Astrocyte of the hippocampus (primary cell): ENCODE measurements at places on chromosomes 16 and 17.

DNA sequence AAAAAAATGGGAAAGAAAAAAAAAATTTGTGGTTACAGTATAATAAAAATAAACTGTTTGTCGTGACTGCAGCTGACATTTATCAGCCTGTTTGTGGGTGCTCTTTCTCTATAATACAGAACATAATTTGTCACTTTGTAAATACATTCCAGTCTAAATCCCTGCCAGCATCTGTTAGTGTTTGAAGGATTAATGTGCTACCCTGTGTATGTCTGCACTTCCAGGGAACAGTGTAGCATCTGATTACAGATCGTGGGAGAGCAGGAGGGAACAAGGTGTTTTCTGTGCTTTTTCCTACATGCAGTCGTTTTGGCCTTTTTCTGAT is 265.1 kb downstream of the WWOX start:
- no peak for DNase-seq

DNA sequence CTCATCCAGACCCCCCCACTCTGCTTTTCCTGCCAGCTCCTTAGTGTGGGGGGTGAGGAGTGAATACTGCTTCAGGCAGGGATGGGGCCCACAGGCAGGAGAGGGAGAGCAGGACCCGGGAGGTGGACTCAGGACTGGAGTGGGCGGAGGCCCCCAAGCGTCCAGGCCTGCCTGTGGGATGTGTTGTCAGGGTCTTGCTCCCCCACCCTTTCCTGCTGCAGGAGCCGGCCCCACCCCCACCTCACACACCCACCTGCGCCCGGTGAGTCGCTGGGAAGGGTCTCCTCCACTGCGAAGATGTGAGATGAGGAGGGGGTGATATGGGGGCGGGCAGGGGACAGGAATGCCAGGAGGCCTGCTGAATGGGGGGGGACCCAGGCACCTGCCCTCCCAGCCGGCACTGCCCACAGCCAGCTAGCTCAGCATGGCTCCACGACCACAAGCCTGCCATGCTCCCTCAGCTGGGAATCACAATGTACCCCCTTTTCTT is 1.1 kb downstream of the FAM171A2 start:
- DNase-seq: no peak

DNA sequence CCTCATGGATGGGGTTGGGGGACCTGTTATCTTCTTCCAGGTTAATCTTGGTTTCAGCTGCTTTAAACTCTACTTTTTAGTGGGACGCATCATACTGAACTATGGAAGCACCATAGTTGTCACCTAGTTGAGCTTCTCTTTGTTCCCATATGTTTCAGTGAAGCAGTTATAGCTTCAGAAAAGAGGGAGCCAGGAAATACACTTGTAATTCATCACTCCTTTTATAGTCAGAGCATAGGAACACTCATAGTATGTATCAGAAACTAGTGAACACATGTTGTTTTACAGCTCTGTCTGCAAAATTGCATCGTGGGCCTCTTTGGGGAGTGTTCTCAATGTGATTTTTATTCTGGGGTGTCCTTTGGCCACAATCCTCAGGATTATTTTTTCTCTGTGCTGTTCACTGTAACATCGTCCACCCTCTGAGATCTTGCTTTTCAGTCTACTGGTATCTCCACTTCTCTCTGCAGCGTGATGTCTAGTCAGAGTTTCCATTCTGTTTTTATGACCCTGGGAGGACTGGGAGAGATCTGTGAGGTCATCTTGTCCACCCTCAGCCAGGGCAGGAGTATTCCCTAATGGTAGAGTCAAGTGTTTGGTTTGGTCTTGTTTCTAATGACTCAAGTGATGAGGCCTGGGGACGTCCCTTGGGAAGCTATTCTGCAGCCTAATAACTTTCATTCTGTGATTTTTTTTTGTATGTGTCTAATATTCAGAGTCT is 585.4 kb downstream of the WWOX start:
- DNase-seq: no peak

DNA sequence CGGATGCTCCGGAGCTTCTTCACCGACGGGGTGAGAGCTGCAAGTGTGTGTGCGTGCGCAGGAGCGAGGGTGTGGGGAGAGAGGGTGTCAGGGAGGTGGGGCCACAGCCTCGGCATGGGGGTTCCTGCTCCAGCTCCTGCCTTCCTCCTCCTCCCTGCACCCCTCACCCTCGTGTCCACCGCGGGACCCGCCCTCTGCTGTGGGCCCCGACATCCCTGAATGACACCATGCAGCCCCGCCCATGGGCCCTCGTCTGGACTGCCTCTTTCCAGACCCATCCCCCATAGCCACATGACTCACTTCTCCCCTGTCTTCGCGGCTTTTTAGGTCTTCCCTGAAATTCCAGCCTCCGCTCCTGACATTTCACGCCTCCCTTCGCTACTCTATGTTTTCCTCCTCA is 41.6 kb downstream of the ARHGAP23 start:
- DNase-seq: peak; percentile 75

- no peak for DNase-seq
Observed at GRCh38 chr17:19539841-19540311, 6.2 kb downstream of the SLC47A1 start.

DNA sequence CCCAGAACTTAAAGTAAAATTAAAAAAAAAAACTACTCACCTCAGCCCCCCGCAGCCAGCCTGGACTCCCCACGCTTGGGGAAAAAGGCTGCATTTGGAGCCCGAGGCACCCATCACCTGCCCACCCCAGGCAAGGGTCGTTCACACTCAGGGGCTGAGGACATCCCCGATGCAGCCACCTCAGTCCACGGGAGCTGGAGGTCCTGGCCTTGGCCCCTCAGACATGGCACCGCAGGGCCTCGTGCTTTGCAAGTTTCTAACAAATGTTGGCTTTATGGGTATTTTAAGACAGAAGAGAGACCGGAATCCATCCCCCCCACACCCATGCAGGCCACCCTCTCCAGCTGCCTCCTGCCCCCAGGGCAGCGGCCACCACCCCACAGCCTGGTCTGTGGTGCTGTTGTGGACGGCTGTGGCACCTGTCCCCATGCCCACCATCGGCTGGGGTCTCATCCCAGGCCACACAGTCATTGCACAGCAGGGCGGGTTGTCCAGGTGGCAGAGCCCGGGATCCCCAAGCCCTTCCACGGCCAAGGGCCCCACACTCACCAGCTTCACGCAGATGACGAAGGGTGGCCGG is 116.4 kb upstream of the ZNF750 start:
- DNase-seq: no peak

DNA sequence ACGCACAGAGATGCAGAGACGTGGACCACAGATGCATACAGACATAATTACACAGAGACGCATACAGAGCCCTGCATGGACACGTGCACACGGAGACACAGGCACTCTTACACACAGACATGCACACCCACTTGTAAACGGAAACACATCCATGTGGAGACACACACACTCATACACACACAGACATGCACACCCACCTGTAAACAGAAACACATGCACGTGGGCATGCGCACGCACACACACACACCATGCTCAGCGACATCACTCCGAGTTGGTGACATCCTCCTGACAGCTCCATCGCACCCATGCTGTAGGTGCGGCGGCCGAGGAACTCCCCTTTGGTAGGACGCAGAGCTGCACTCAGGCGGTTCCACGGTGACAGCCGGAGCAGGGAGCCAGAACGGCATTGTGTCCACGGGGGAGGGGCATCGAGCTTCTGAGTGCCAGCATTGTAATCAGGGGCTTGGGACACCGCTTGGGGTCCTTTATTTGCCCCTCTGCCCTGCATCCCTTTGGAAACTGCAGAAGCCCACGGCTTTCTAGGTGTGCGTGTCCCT is 233.5 kb downstream of the RBFOX3 start:
- DNase-seq: no peak

GRCh38 chr17:80781211-80781610 is 210.4 kb upstream of the CHMP6 start:
- DNase-seq: no peak

DNA sequence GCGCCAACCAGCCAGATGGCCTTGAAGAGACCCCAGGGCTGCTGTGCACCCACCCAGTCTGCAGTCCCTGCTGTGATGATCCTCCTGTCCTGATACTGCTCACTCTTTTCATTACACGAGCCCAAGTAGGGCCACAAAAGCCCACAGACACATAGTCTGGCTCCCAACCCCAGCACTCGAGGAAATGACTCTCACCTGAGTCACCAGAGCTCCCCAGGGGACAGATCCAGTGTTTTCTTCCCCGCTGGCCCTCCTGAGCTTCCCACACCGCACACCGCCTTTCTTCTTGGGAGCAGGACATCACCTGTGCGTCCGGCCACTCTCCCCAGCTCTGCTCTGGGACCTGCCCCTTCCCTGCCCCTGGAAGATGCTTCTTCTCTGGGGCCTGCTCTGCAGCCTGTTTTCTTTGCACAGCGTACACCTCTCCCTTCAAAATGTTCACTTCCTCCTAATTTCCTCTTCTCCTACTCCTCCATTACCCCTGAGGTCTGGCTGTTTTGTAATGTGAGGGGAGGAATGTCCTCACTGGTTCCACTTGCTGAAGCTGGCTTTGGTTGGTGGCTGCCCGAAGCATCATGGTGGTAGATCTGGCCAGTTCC is 2.0 kb upstream of the SCN4A start:
- peak; percentile 70 for DNase-seq

DNA sequence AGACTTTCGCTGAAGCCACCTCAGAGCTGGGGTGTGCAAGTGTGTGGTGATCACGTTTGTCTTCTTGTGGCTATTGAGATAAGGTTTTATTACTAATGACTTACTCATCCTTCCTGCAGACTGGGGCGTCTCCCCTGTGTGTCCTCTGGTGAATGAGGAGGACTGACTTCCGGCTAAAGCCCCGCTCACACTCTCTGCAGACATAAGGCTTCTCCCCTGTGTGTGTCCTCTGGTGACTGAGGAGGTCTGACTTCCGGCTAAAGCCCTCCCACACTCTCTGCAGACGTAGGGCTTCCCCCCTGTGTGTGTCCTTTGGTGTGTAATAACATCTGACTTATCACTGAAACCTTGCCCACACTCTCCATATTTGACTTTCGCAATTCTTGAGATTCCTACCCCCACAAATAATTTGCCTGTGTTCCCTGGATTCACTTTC is 19.4 kb downstream of the PRDM7 start:
- no peak for DNase-seq

DNA sequence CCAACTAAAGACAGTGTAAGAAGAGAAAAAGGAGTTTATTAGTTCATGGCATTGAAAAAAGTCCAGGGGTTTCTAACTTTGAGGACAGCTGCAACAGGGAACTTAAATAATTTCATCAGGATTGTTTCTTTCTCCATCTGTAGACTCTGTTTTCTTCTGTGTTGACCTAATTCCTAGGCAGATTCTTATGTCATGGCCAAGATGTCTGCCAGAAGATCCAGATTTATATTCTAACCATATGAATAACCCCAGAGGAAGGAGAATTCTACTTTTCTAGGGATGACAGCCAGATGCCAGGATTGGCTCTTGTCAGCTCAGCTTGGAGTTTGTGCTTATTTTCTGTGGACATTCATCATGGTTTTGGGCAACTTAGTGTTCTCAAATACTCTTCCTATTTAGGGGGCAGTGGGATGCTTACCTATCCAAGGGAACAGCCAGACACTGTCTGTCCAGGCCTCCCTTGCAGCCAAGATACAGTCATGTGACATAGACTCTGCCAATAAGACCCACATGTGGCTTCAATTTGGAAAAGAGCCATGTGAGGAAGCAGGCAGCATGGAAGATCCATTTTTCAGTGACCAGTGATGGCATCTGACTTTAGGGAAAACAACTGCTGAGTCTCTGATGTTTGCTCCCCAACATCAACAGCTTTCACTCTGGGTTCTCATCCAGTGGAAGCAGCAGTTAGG is 18.2 kb downstream of the PCTP start:
- no peak for DNase-seq

GRCh38 chr16:88088161-88088581 is 136.9 kb downstream of the BANP start:
- DNase-seq: no peak

DNA sequence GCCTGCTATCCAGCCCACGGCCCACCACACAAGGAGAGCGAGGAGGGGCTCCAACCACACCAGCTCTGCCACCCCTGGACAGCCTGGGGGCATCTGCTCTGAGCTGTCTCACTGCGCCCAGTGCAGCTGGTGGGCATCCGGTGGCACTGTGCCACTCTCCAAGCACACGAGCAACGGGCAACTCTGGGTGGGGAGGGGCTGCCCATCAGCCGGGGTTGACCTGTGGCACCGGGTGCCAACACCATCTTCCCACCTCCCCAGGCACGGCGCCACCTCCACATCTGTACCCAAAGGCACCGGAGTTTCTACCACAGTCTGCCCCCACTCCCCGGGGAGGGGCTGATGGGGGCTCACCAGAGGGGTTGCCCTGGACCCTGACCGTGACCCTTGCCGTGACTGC is 241.8 kb downstream of the RBFOX3 start:
- no peak for DNase-seq

DNA sequence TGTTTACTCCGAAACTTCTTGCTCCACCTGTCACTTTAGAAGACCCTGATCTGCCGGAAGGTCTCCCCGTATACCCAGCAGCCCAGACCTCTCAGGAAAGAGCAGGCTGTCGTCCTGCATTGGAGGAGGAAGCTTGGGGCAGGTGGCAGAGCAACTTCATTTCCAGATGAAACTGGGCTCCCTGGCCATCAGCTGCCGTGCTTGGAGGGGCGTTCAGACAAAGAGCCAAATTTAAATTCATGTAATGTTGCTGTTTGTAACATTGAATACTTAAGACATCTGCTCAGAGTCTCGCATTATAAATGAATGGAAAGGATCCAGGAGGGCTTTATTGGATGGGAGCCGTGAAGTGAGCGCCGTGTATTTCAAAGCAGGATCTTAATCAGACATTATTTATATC is 628.5 kb downstream of the MAF start:
- no peak for DNase-seq

DNA sequence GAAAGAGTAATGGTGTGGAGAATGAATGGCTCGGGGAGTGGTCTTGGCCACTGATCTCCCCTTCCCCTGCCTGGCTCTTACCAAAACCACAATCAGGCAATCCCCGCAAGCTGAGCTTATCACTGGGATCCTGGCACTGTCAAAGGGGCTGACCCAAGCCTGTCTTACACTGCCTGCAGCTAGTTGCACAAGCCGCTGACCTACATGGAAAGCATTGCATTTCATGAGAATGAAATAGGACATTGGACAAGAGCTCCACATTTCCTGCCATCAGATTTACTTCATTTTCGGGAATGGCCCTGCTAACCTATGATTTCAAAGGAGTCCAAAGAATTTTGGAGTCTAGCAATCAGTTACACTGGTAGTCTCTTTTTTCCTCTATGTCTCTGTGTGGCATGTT is 146.4 kb downstream of the PCTP start:
- no peak for DNase-seq

DNA sequence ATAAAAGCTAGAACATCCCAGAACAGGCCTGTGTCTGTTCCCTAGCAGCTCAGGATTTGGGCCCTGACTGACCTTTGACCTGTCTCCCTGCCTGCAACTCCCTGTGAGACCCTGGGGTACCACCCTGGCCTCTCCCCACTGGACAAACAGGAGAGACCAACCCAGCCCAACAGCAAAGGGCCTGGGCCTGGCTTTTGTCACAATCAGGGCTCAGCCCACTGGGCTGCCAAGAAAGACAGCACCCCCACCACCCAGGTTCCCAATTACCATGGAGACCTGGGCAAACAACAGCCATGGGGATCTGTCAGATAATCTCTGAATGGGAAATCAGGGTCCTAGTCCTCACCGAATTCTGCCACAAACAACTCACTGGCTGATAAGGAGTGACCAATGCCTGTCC is 11.1 kb downstream of the PLLP start:
- DNase-seq: no peak
